ENCODE measurements at places on chromosomes 4 and X. TPM values are rescaled to one million over a fixed set of nuclear protein-coding genes. Genes with fewer than 3 reads are reported as not detected.

GLOD5 gene
- not detected for total RNA-seq

DOK7 gene
- total RNA-seq: 0.11 TPM

ZCCHC4 gene
- total RNA-seq: 20.0 TPM

TRPC5OS gene
- not detected for total RNA-seq

USP26 gene
- total RNA-seq: not detected

IRS4 gene
- total RNA-seq: 0.03 TPM

MAGEB17 gene
- total RNA-seq: not detected

Data from Daoy (cell line).